Ovary (tissue), 10 donors: ENCODE measurements at places on chromosomes 6 and 20. TPM values are rescaled to one million over a fixed set of nuclear protein-coding genes. Genes with fewer than 3 reads are reported as not detected.
A peak's percentile ranks its signal among the peaks of the same experiment; 100 is the strongest.

Gene GABRR1
- not detected for total RNA-seq

Gene ANKRD66
- 0.32 TPM for total RNA-seq

DNA sequence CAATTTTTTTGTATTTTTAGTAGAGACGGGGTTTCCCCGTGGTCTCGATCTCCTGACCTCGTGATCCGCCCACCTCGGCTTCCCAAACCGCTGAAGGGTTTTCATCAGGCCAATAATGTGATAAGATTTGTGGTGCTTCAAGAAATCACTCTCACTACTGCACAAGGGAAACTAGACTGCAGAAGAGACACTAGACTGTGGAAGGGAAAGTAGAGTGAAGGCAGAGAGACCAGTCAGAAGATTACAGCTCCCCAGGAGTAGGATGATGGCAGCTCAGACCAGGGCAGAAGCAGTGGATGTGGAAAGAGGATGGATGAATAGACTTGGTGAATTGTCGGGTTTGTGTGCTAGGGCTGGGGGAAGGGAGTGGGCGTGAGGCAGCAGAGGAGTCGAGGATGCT is 48.0 kb upstream of the GTSF1L start:
- no peak overlapping the region for H3K27ac ChIP-seq
- H3K27me3 ChIP-seq, result no peaks in the 10 kb centered on the region
- no peak for DNase-seq
- no peaks in the 10 kb centered on the region for H3K36me3 ChIP-seq
- H3K4me1 ChIP-seq, result no peaks in the 10 kb centered on the region

- H3K36me3 ChIP-seq, result no peaks in the 10 kb centered on the region
- H3K27me3 ChIP-seq, result no peaks in the 10 kb centered on the region
- DNase-seq, result peak; percentile 59
- H3K4me3 ChIP-seq, result no peak overlapping the region
- peaks cover 2% of the 10 kb centered on the region for H3K4me1 ChIP-seq
Observed at GRCh38 chr6:129744201-129744879, 34.4 kb upstream of the ARHGAP18 start.

Gene NT5E
- 67.2 TPM for total RNA-seq

Gene COL11A2
- total RNA-seq, result 0.92 TPM

- no peak for DNase-seq
- no peak overlapping the region for H3K27ac ChIP-seq
- H3K4me1 ChIP-seq, result no peaks in the 10 kb centered on the region
Observed at GRCh38 chr6:137112067-137112355, 61.4 kb downstream of the IL22RA2 start.

Gene TMEM151B
- 0.05 TPM for total RNA-seq

GRCh38 chr6:137332637-137333280 is 113.6 kb upstream of the IFNGR1 start:
- no peak for DNase-seq
- H3K4me1 ChIP-seq, result no peaks in the 10 kb centered on the region
- H3K4me3 ChIP-seq, result no peak overlapping the region
- H3K27me3 ChIP-seq, result no peaks in the 10 kb centered on the region
- H3K36me3 ChIP-seq, result no peaks in the 10 kb centered on the region

Gene EGFL8
- total RNA-seq, result 47.3 TPM

Gene RWDD2A
- 4.3 TPM for total RNA-seq
